ENCODE measurements at places on chromosomes 11 and 22.

DNA sequence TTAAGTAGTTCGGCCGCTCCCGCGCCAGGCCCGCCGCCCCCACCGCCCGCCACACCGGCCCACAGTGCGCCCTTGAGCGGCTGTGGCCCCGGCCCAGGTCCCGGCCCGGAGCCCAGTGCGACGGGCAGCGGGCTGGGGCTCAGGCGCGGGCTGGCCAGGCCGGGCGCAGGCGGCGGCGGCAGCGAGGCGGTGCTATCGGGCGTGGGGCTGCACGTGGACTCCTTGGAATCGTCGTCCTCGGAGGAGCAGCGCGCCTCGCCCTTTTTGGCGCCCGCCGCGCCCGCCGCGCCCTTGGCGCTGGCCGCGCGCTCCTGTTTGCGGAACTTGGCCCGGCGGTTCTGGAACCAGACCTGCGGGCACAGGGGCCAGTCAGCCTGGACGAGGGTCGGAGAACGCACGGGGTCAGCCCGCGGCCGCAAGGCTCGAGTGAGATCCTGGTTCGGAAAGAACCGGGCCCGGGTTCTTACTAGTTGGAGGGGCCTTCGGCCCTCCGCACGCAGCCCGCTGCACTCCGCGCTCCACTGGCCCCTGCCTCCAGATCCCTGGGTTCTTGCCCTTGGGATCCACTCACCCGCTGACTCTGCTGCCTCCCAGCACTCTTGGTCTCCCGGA lies 4.0 kb downstream of the PHOX2A start:
- DNase-seq = no peak

DNA sequence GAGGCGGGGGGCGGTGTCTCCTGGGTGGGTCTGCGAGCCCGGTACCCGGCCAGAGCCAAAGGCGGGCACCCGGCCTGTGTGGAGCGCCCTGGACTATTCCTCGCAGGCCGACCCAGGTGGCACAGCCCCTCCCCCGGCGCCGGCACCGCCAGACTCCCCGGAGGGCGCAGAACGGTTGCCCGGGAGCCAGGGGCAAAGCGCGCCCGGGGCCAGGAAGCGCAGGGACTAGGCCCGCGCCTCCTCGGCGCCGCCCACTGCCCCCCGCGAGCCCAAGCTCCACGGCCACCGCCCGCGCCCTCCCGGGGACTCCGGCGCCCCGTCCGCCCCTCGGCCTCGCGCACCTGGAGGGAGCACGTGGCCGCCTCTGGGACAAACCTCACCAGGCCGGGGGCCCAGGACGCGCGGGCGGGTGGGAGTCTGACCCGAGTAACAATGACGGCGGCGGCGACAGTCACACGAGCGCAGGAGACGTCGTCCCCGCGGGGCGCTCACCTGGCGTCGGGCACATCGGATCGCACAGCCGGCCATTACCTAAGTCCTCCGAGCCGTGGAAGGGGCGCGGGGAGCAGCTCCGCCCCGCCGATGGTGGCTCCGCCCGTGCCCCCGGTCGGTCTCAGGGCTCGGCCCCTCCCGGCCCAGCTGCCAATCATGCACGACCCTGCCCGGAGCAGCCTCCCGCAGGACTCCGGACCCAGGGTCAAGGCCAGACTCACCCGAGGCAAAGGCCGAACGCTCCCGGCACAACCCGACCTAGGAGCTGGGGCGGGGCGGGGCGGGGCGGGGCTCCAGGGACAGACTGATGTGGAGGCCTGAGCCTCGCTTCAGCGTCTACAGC lies 7.4 kb downstream of the PLXNB2 start:
- DNase-seq = no peak

GRCh38 chr11:56375324-56375723 lies at the start of gene OR8U1:
TSS of gene OR8U1 (plus strand) at chr11:56375624. CDS start at chr11:56375624, 0 bp downstream.
- DNase-seq = no peak

DNA sequence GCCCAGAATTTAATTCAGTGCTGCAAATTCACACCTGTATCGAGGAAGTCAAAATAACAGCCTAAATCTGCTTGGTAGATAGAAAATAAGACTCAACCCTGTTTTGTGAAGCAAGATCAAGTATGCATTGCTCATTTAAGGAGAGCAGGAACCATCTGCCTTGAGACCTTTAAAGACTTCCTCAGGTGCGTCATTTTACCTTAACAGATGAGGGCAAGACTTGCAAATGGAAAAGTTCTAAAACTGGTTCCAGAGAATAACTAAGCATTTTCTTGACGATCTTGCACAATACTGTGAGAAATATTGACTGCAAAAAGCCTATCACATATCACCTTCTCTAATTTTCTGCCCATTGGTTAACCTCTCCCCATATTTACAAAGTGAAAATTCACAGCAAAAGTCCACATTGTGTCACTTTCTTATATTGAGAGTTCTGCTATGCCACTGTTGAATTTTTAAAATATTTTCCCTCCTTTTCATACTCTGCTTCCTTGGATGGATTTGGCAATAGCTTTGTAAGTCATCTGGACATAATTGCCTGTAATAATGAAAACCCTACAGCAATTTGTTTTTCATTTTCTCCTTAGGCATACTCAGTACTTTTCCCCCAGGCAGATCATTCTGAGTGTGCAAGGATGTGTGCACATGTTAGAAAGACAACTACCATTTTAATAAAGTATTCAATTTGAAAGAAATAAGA lies 234.2 kb downstream of the AASDHPPT start:
- DNase-seq = no peak

GRCh38 chr11:24226606-24227005 lies 270.2 kb upstream of the LUZP2 start:
- no peak for DNase-seq

- no peak for DNase-seq
Observed at GRCh38 chr11:65524014-65524740, 706 bp upstream of the SCYL1 start.

DNA sequence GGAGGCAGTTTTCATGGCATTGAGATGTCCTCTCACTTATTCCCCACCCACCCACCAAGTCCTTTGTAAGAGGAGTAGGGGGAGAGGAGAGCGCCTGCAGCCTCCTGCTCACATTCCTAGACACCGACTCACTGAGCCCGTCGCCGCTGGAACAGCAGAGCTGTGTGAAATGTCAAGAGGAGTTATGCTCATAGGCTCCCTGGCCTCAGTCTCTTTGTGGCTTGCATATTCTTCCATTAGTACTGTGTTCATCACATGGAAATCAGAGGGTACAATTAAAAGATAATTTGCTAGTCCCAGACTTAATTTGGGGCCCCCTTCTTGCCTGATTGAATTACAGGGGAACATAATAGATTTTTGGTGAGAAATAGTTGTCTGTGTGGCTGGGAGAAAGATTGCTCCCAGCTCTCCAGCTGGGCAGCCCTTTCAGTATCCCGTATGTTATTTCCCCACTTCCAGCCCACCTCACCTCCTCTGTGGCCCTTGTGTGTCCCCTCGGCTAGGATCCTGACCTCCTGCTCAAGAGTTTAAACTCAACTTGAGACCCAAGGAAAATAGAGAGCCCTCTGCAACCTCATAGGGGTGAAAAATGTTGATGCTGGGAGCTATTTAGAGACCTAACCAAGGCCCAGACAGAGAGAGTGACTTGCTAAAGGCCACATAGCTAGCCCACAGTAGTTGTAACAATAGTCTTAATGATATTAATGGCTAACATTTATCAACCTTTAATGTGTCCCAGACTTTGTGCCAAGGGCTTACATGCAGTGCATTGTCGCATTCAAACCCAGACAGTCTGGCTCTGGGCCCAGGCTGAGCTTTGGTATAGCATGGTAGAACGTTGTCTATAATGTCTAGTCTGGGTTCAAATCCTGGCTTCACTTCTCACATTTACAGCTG lies 32.2 kb downstream of the LIMK2 start:
- DNase-seq = no peak

GRCh38 chr11:32527261-32528175 lies 56.1 kb upstream of the EIF3M start:
- no peak for DNase-seq

DNA sequence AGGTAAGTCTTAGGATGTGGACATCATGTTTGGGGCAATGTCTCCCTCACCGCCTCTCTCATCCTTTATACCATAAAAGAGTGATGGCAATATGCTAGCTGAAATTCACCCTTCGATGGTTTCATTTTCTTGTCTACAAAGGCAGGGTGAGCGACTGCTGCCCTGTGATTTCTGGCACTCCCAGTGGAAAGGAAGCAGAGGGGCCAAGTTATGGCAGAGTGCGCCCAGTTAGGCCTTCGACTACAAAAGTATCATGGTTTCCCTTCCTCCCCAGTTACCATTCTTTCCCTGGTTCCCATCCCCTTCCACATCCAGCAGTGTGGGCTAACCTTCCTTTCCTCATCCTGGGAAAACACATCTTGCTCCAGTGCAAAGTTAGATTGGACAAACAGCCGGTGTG lies 43.8 kb downstream of the SNX19 start:
- no peak for DNase-seq

DNA sequence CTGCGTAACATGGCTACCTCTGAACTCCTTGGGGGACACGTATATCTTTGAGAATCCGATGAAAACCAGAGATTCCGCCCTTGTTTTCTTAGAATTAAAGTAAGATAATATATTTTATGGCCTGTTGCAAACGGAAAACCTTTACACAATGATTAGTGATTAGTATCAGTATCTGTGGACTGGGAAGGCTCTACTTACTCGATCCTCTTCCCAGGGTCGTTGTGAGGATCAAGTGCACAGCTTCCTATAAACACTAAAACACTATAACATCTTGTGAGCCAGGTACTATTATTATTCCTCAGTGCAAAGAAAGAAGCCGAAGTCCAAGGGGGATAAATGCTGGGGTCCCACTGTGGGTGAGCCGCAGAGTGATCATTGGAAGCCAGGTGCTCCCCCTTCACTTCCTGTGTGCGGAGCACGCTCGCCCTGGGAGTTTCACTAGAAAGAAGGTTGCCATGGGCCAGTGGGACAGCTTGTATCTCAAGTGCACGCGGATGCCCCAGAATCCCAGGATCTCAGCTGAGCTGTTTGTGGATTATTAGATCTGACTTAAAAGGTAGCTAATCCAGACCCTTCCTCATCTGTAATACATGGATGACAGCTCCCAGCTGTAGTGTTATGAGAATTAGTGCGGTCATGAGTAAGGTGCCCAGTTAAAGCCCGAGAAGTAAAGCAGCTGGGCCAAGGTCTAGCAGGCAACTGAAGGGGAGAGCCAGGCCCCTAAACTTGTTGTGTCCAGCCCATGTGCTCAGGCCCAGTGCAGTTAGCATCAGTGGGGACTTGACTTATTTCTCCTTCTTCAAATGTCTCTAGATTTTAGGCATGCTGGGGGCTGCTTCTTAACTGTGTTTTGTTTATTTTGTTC lies 839 bp downstream of the CBY1 start:
- DNase-seq = no peak

GRCh38 chr11:130731401-130731800 lies 184.9 kb downstream of the SNX19 start:
- no peak for DNase-seq

GRCh38 chr11:126347751-126348668 lies 7.5 kb upstream of the ST3GAL4 start:
- DNase-seq = no peak

GRCh38 chr22:47616396-47617020 lies 854.1 kb downstream of the TBC1D22A start:
- no peak for DNase-seq
